ENCODE measurements at places on chromosomes 16 and 17.

GRCh38 chr17:32302037-32302436, 36.4 kb downstream of the RHBDL3 start:
- no peak for DNase-seq

- no peak for DNase-seq
Measured at GRCh38 chr17:46841561-46842379, 9.6 kb upstream of the WNT9B start.

- DNase-seq: peak; percentile 74
Measured at GRCh38 chr17:3688027-3688553, 7.9 kb downstream of the P2RX5 start.

DNA sequence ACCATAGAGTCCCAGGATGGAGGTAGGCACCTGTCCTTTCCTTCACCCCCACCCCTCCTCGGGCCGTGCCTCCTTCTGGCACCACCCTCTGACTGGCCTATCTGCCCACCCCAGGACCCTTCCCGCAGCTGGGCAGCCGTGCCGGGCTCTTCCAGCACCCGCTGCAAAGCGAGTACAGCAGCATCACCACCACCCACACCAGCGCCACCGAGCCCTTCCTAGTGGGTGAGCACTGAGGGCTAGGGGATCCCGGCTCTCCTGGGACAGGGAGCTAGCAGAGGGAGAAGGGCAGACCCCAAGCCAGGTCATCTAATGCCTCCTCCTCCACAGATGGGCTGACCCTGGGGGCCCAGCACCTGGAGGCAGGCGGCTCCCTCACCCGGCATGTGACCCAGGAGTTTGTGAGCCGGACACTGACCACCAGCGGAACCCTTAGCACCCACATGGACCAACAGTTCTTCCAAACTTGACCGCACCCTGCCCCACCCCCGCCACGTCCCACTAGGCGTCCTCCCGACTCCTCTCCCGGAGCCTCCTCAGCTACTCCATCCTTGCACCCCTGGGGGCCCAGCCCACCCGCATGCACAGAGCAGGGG, 7.8 kb downstream of the GALK1 start:
- DNase-seq: no peak

DNA sequence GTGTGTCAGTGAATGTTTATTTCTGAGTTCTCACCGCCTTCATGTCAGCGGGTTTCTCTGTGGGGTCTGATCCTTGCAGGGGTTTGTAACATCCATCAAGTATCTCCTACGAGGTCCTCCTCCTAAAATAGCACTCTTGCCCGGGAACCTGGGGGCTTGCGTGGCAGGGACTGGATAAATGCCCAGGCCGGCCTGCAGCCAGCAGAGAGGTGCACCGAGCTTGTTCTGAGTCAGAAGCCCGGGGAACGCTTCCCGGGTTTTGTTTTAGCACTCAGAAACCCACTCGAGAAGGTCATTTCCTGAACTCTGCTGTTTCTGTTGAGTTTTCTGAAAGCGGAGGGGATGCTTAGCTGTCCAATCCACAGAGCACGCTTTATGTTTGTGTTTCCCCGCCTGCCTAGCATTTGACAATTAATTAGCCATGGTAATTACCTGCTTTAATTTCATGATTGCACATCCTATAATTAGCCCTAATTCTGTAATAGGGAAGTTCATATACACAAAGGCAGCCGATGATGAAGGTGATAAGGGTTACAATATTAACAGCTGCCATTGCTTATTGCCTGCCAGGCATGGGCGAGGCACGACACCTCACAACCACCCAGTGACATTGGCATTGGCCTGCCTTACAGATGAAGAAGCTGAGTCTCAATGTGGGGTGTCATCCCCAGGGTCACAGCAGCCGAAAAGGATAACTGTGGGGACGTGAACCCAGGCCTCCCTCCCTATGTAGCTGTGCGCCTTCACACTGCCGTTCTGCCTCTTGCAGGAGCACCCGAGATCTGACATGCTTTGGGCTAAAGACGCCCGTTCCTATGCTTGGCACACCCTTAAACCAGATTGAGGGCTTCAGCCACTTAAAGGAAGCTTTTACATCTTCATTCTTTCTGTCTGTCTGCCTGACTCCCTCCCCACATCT, 333.1 kb downstream of the CPPED1 start:
- DNase-seq: no peak

- DNase-seq: no peak
Measured at GRCh38 chr16:21618281-21618680, 18.9 kb downstream of the METTL9 start.

- DNase-seq: no peak
Measured at GRCh38 chr16:56106527-56106926, 84.8 kb upstream of the GNAO1 start.

DNA sequence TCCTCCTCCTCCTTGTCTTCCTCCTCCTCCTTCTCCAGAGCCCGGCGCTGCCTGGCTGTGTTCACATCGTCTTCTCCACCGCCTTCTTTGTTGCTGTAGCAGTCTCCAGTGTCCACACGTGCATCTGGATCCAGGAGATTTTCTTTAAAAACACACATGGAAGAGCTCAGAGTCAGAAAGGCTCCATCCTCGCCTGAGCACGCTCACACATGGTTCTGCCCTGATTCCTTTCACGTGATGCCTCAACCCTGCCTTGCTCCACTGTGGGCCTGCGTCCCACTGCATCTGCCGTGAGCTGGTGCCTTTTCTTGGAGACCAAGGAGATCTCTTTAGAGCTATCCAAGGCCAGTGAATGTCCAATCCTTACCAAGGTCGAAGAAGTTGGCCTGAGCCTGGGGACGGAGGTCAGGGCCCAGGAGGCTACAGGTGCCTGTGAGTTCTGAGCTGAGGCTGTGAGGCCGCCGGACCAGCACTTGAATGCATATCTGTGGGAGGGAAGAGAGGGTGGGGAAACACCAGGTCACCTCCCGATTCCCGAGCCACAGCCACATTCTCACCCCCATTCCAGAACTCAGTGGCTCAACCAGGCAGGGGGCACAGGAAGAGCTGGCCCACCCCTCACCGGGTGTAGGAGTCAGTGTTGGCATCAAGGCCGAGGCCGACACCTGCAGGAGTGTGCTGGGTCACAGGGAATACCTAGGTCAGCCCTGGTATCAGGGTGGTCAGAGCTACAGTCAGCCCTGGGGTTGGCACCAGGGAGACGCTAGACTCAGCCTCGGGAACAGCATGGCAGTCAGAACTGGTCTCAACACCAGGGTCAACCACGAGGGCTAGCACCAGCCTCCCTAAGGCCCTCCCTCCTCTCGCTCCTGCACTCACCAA, 37.6 kb downstream of the HASPIN start:
- no peak for DNase-seq

DNA sequence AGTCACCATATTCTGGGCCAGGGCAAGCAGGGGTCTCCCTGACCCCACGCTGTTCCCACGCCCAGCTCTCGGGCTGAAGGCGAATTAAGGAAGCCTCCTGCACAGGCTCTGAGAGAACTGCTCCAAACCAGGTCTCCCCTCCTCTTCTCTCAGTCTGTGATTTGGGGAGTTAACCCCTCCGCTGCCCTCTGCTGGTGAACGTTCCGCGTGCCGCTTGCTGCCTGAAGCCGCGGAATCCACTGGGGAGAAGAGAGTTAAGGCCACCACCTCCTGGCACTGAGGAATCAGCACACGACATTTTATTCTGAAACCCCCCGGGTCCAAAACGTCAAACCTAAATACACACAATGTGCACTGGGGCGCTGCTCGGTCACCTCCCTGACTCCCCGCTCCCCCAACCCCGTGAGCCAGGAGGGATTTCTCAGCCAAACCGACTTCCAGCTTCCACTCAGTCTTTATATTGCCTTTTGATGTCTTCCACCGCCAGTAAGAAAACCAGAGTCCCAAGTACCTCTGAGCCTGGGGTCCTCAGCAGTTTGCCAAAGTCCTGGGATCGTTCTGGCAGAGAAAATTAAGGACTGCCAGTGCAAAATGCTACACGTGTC, 54.4 kb upstream of the RCVRN start:
- peak; percentile 72 for DNase-seq

DNA sequence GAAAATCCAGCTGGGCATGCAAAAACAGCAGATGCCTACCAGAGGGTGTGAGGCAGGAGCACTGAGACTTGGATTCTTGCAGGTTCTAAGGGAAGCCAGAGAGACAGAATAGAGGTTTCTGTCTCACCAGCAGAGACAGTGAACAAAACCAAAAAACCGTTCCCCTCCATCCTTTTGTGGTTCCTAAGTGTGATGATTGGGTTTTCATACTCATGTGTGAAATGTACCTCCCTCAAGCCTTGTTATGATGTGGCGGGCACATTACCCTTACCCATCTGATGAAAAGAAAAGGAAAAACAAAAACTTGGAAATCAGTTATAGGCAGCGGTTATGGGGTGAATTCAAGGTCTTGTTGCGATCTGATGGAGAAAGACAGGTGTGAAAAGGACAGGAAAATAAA, 172.6 kb upstream of the CDH13 start:
- no peak for DNase-seq

Measured in Karpas-422 (cell line).